ENCODE measurements at places on chromosomes 4 and X.

- no peak for DNase-seq
Measured at GRCh38 chrX:100081503-100081902, 328.6 kb downstream of the PCDH19 start.

DNA sequence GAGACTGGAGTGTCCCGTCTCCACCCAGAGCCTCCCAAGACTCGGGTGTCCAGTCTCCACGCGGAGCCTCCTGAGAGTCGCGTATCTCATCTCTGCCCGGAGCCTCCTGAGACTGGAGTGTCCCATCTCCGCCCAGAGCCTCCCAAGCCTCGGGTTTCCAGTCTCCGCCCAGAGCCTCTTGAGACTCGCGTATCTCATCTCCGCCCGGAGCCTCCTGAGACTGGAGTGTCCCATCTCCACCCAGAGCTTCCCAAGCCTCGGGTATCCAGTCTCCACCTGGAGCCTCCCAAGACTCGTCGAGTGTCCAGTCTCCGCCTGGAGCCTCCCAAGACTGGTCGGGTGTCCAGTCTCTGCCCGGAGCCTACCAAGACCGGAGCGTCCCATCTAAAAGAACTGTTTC is 2.3 kb downstream of the FAM47C start:
- no peak for DNase-seq

- DNase-seq: no peak
Measured at GRCh38 chr4:1550122-1551070, 133.7 kb downstream of the FAM53A start.

DNA sequence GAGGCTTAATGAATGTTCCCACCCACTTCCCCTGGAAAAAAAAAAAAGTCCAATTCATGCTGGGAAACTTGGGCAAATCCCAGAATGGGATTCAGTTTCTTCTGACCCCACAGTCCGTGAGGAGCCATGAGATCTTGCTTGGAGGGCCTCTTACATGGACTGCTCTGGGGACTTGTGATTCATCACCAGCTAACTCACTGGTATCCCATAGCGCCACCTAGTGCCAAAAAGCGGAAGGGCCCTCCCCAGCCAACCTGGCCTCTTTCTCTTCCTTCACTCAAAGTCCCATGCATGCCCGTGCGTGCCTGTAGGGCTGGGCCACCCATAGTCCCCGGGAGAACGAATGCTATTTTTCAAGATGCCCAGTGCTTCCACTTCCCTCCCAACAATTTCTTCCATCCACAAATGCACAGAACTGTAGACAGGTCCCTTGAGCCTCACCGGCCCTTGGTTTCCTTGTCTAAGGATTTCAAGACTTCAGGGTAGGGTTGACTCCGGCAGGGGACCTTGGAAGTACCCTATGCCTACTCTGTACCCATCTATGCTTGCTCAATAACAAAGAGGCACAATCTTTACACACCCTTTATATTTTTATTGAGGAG is 5.1 kb downstream of the RTL5 start:
- peak; percentile 55 for DNase-seq

DNA sequence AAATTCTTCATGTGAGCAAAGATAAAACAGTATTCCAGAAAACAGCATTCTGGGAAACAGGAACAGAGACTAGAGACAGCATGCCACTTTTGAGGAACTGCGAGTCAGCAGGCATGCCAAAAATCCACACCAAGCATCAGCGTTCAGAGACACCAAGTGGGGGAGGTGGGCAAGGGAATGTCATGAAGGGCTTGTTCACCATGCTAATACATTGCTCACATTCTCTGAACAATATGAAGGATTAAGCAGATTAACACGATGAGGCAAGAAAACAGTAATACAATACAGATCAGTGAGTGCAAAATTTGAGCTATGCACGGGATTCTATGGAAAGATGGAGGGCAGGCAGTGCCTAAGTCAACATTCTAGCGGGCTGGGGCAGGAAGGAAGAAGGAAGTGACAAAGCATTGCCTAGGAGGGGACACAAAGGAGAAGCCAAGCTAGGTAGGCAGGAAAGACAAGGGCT is 278.3 kb downstream of the FBXW7 start:
- no peak for DNase-seq

- no peak for DNase-seq
Measured at GRCh38 chrX:9258421-9259104, 206.3 kb upstream of the TBL1X start.

GRCh38 chr4:141255016-141255415 is 34.3 kb downstream of the ZNF330 start:
- no peak for DNase-seq

DNA sequence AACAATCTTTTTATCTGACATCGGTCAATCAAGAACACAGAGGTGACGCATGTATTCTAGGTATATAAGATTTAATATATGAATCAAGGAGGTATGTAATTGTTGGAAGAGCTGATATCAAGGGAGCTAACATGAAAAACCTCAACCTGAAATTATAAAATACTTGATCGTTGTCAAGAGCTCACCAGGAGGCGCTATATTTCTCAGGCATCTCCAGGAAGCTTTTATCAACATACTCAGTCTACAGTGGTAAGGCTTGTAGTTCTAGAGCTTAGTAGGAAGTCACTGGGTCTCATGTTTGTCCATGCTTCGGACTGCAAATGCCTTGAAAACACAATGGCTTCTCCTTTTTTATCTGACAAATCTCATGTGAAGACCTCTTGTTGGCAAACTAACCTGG is 156.1 kb downstream of the GRXCR1 start:
- DNase-seq: no peak

Measured in stimulated activated CD4-positive, alpha-beta T cell treated with anti-CD3 and anti-CD28 coated beads, TNF-alpha, amount 100 ng/mL, for 1 hour (primary cell).